ENCODE measurements at places on chromosomes 3 and 15. TPM values are rescaled to one million over a fixed set of nuclear protein-coding genes. Genes with fewer than 3 reads are reported as not detected.

CYP8B1 gene
- not detected for total RNA-seq

DNA sequence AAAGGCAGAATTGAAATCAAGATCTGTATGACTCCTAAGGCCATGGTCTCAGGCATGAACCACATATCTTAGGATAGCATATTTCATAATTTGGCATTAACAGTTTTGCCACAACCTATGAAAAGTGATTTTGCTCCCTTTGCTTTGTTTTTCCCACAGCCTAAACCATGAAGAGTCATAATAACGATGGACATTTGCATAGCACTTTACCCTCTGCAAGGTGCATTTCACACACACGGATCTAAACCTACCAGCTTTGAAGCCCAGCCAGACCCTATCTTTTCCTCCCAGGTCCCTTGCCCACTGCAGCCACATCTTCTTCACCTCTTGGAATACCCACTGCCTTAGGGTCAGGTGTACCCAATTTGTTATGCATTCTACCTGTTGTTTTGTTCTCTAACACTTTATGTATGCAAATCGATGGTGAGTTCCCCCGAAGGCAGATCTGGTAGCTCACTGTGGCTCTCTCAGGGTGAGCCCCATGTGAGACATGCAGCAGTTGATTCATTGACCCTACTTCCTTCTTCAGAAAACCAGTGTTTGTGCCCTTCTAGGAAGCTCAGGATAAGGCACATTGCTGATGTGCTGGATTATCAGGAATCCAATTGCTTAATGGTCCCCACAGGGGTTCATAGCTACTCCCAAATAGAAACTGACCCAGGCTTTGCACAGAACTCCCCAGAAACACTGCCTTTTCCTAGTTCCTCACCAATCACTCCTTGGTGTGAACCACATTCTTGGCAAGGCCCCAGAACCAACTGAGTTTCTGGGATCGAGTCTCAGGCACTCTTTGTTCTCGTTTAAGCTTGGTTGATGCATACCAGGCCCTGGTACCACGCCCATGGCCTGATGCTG lies 8.7 kb downstream of the ARHGAP31 start:
- no peak for DNase-seq

- DNase-seq = no peak
Observed at GRCh38 chr15:89305395-89305794, 29.2 kb downstream of the POLG start.

GRCh38 chr3:16386561-16386960 lies 121.5 kb downstream of the OXNAD1 start:
- DNase-seq = no peak

DNA sequence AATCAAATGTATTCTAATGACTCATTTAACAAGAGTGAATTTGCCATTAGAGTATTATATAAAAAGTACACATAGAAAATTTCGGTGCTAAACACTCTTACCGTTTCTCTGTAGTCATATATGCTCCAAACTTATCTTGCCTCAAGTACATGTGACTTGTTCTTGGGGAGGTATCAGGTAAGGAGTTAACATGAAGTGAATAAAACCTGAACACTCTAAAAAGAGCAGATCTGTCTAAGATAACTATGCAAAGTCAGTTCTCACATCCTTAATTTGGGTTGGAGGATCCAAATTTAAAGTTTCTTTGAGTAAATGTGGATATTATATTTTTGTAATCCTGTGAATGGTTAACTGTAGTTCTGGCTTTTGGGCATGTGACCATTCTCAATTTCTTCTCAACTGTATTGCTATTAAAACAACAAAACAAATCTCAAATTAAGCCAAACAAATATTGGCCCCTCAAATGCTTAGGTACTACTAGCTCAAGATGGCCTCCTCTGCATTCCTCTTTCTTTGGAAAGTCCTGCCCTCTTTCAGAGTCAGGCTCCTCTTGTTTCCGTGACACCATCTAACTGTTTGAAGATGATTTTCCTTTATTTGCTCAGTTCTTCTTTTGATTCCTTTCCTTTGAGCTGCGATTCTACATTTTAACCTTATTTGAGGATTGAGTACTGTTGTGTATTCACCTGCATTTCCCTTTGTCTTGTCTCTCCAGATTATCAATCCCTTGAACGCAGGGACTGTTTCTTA lies 4.2 kb downstream of the EDEM1 start:
- DNase-seq = no peak

DNA sequence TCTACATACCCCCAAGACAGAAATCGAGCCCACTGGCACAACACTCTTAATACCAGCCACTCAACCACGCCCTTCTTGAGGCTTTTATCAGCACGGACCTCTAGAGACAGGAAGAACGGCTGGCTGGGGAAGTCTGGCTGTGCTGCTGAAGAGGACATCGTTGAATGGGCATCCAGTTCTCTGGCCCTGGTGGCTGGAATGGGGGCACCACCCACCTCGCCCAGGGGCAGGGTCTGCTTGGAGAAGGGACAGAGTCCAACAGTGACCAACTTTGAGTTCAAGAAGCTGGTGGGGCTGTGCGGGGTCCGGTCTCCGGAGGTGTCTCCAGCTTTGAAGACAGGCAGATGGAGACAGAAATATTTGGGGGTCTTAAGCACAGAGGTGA lies 77.5 kb downstream of the ATP10A start:
- no peak for DNase-seq

GRCh38 chr3:61194892-61195538 lies 56.2 kb downstream of the FHIT start:
- no peak for DNase-seq

- no peak for DNase-seq
Observed at GRCh38 chr3:152353578-152353977, 84.8 kb downstream of the MBNL1 start.

Data from testis (tissue), 5 donors.